ENCODE measurements at places on chromosomes 2 and 18.

DNA sequence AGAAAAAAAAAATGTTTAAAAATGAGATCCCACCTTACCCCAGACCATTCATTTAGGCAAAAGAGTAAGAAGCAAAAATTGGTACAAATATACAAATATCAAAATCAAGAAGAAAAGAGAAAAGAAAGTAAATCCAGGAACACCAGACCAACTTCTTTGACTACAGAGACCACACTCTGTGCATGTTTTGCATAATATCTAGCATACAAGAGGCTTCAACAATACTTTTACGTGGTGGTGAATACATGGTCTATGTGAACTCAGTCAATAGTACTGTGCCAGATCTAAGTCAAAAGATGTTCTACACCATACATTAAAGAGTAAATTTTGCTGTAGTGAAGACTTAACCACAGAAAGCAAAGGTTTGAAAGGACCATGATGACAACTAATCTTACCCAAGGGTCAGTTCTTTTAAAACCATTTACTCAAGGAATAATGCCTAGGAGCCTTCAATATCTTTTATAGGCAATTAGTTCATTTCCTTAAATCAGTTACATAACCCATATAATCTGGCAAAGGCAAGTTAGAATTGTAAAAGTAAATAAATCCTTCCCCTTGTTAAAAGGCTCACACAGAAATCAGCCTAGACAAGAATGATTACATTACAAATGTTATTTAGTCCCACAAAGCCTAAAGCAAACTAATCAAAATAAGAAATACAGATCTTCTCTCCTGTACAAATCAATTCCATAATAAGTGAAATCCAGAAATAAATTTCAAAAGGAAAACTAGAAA lies 115.2 kb downstream of the EXOC6B start:
- ATAC-seq: no peak

- no peak for ATAC-seq
Measured at GRCh38 chr2:181959508-181959907, 26.1 kb upstream of the PPP1R1C start.

- no peak for ATAC-seq
Measured at GRCh38 chr2:44187251-44187650, 18.6 kb downstream of the PPM1B start.

DNA sequence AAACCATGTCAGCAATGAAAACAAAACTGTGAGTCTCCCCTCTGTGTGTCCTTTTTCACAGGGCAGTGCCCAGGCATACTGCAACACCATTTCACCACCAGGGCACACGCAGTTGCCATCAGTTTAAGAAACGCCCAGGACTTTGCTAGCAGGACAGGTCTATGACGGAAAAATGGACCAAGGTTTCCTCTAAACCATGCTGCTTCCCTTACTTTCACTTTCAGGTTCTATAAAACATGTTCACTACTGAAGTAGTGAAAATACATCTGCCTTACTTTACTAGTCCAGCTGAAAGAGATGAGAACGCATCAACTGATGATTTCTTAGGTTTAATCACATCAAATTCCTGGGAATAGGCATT lies 110.5 kb downstream of the TCF4 start:
- ATAC-seq: peak; percentile 81

DNA sequence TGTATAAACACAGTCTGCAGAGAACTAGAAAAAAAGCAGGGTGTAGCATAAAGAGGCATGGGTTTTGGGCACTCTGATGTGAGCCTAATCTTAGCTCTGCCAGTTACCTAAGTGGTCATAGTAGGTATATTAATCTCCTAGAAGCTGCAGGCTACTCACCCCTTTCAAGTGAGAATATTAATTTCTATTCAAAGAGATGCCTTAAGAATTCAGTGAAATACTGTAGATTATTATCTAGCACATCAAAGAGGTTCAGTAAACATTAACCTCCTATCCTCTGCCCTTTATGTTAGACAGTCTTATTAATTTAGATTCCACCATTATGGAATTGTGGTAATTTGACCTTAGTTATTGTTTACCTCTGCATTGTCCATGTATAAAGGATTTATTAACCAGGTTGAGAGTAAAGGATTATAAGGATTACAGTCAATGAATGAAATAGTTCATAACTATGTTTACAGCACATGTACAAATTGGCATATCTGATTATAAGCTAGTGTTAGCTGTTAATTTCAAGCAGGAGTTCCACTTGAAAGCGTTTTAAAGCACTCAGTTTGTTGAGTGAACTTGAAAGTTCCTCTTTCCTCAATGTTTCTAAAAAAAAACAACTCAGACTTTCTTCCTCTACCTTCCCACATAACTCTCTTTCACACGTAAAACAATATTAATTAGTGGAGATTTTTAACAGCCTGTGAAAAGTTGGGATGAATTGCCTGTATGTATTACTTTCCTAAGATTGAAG lies 150.6 kb upstream of the EPC2 start:
- ATAC-seq: no peak

DNA sequence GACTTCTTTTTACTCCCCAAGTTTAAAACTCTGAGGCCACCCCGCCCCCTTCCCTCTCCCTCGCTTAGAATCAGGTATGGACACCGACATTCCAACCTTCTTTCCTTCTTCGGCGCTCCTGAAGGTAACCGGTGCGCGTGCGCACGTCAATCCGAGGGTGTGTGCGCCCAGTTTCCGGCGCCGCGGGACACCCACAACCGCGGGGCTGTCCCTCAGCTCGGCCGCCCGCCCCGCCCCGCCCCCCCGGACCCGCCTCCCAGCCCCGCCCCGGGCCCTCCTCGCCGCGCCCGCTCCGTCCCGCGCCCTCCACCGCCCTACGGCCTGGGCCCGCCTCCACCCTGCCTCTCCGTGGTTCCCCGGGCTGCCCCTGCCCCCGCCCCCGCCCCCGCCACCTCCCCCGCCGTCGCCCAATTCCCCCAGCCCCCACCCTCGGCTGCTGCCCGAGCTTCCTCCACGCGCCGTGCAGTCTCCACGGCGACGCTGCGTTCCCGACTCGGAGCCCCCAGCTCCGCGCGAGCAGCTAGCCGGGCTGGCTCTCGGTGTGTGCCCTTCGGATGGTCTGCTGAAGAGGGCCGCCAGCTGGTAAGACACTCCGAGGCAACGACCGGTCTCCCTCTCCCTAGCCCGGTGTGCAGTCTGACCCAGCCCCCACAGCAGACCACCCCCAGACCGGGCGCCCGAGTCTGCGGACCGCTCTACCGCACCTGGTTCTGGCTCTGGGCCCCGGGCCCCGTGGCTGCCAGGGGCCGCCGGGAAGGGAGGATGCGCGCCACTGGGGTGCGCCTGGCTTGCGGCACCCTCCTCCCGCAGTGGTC lies 635 bp downstream of the ERICH2 start:
- ATAC-seq: peak; percentile 91

DNA sequence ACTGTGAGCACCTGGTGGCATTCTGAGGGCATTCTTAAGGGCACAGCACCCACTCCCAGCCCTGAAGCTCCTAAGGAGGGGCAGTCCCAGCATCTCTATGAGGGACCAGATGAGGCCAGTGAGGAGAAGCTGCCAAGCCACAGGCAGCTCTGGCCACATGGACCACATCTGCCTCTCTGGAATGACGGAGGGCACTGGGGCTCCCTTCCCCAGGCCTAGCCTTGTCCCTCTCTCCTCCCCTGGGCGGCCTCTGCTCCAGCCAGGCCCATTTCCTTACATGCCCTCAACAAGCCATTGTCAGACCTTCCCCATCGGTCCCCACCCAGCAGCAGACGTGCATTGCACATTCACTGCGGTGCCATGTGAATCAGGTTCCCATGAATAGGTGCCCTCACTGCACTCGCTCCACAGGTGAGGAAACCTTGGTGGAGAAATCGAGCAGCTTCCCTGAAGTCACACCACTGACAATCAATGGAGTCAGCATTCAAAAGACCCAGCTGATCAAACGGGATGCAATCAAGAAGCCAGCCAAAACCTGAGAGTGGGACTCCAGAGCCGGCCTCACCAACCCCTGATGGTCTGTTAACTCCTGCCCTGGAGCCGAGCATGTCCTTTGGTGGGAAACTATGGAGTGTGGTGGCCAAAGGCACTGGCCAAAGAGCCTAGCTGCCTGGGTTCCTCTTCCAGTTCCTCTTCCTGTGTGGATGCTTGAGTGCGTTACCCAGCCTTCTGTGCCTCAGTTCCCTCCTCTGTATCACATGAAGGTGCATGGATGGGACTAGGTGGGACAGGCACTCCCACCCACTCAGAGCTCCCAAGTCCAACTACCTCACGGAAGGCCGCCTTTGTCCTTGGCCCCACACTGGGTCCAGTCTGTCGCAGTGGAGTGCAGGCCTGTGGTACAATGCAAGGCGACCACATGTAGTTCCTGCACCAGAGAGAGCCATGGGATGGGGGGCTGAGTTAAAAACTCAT lies 147.3 kb downstream of the ZFP36L2 start:
- no peak for ATAC-seq

GRCh38 chr2:10392951-10393639 lies 55.0 kb downstream of the ODC1 start:
- peak; percentile 66 for ATAC-seq

DNA sequence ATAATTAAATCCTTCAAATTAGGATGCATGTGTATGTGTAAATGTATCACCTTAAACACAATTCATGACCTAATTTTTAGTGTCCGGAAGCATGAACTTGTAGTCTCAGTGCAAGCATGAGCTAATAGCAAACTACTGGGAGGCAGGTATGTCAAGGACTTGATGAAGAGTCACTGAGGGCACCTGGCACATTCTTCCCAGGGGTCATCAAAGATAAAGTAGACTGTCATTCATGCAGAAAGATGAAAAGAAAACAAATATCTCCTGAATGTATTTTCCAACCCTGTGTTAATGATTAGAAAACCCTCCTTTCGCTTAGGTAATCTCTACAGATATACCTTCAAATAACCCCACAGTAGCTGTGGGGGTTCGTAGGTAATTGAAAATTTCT lies 234.9 kb downstream of the SOCS6 start:
- no peak for ATAC-seq

DNA sequence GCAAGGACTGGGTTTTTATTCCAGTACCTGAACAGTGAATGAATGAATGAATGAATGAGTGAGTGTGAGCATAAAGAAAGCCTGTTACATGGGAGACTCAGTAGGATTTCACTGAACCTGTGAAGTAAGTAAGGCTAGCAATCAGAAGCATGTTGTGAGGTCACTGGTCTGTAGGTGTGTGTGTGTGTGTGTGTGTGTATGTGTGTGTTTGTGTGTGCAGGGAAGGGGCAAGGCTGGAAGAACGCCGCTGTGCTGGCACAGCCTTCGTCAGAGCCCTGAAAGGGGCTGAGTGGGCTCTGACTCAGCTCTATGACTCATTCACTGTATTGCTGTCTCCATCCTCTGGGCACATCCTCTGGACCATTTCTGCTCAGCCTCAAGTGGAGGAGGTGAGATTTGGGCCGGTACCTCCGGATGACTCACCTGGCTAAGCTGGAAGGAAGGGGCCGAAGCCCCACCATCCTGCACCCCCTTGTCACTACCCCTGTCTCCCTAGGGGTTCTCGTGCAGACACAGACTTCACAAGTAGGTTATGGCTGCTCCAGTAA lies 51.4 kb upstream of the MRPL33 start:
- peak; percentile 83 for ATAC-seq

DNA sequence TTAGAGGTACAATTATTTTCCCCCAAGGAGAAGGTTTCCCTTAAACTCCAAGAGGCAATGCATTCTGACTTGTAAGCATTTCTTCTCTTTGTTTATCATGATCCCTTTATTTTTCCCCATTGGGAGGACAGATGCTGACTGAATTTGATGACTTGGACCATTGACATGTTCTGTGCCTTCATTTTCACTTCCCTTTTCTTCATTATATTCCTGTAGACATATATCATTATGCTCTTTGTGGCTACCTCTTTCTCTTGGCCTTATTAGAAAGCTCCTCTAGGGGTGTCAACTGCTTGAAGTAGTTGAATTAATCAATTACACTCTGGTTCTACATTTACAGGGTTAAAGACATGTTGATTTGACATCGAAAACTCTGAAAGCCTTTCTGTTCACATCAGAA lies 330.0 kb upstream of the DCC start:
- no peak for ATAC-seq

GRCh38 chr18:3874125-3874524 lies 424.2 kb downstream of the TGIF1 start:
- no peak for ATAC-seq

DNA sequence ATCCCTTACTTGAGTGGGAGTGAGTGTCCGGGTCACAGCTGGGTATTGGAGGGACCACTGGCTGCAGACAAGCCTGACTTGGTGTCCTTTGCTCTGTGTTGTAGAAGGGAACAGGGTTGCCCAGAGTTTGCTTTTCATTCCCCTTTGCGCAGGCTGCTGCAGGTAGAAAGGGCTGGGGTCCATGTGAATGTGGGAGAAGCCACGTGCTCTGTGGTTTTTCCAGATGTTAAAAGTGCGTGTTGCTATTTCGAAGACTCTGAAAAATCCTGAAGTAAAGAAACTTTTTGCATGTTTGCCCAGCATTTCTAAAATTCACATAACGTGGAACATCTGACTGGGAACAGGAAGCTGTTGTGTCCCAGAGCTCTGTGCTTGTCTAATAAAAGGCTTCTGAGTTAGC lies 28.8 kb downstream of the GLI2 start:
- no peak for ATAC-seq
